Heart right ventricle (tissue), 16 donors: ENCODE measurements at places on chromosomes 13 and 19. TPM values are rescaled to one million over a fixed set of nuclear protein-coding genes. Genes with fewer than 3 reads are reported as not detected.

DNA sequence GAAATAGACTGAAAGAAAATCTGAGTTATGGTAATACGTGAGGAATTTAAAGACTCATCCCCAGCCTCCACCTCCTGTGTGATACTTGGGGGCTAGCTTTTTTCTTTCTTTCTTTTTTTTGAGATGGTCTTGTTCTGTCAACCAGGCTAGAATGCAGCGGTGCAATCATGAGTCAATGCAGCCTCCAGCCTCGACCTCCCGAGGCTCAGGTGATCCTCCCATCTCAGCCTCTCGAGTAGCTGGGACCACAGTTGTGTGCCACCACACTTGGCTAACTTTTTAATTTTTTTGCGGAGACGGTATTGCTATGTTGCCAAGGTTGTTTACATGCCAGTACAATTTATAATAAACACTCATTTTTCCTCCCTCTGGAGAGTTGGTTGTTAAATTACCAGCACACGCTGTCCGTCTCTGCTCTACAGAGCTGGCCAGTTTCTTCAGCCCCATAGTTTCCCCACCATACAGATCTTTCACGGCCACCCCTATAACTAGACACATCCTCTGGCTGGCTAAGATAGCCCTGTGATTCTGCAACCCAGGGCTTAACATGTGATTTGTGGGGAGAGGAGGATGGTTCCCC, 4.8 kb downstream of the TNFSF9 start:
- DNase-seq: no peak

DNA sequence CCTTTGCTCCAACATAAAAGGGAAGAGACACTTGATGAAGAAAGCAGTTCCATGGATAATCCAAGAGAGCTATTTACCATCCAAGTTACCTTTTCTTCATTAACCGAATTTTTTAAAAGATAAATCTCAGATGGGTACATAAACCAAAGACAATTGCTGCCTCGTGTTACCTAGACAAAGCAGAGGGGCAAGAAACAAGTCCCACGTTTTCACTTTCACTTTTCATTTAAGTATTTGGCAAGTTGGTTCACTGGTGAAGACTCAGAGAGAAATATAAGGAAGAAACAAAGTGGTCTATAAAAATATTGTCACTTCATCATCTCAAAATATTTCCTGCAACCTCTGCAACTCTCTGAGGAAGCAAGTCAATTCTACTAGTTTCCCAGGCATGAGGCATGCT, 446.1 kb downstream of the FGF14 start:
- no peak for DNase-seq

DNA sequence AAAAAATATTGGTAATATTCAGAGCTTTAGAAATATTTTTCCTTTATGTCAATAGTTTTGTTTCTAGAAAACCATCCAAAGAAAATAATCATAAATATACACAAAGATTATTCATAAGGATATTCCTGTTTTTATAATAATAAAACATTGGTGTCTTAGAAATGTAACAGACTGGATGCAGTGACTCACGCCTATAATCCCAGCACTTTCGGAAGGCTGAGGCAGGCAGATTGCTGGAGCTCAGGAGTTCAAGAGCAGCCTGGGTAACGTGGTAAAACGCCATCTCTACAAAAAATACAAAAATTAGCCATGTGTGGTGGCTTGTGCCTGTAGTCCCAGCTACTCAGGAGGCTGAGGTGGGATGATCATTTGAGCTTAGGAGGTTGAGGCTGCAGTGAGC, 106.8 kb downstream of the DHRS12 start:
- DNase-seq: no peak

DNA sequence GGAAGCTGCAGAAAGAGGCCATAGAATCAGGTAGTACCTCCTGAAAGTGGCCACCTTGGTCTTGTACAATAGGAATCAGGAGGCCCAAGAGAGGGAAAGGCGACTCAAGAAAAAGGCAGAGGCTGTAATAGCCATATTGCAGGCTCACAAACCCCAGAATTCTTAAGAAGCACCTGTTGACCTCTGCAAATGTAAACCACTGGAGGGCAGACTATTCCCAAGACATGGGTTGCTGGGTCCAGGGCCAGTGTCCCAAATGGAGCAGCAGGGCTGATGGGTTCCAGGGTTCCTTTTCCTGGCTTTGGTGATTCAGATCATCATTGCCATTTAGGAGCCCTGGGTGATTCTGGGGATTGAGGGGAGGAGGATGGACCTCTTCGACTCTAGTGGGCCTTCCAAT, 167.6 kb downstream of the B3GLCT start:
- DNase-seq: no peak

DNA sequence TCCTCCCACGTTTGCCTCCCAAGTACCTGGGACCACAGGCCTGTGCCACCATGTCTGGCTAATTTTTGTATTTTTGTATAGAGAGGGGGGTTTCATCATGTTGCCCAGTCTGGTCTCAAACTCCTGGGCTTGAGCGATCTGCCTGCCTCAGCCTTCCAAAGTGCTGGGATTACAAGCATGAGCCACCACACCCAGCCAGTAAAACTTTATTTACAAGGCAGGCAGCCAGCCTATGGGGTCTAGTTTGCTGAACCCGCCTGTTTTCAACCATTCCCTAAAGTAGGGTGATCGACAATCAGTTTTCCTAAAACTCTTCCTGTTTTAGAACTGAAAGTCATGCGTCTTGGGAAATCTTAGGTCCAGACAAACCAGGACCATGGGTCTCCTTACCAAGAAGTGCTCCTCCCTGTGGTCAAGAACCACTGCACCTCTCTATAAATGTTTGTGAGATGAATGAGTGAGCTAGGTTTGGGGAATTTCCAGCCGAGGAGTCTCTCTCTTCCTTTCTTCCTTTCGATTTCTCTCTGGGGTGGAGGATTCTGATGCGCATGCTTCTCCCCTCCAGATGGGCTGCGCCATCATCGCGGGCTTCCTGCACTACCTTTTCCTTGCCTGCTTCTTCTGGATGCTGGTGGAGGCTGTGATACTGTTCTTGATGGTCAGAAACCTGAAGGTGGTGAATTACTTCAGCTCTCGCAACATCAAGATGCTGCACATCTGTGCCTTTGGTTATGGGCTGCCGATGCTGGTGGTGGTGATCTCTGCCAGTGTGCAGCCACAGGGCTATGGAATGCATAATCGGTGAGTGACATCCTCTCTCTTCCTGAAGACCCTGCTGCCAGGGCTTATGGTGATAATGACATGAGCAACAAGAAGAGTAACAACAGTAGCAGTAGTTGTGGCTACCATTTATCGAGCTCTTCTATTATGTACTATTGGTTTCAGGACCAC, 38.7 kb downstream of the ADGRE1 start:
- DNase-seq: no peak

- DNase-seq: no peak
Observed at GRCh38 chr19:52138278-52138982, 1.3 kb downstream of the ZNF616 start.

DNA sequence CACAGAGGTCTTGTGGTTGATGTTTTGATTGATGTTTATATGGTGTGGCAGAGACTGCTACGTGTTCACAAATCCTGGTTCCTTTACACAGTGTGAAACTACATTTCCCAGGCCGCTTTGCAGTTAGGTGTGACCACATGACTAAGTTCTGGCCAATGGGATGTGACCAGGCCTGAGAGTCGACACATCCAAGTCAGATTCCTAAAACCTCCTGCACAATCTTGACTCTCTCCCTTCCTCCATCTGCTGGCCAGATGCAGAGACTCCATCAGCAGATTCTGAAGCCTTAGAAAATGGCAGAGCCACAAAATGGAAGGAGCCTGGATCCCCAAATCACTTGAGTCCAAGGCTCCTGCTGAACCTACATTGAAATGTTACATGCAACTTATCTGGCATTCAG, 12.6 kb downstream of the CD37 start:
- DNase-seq: no peak

DNA sequence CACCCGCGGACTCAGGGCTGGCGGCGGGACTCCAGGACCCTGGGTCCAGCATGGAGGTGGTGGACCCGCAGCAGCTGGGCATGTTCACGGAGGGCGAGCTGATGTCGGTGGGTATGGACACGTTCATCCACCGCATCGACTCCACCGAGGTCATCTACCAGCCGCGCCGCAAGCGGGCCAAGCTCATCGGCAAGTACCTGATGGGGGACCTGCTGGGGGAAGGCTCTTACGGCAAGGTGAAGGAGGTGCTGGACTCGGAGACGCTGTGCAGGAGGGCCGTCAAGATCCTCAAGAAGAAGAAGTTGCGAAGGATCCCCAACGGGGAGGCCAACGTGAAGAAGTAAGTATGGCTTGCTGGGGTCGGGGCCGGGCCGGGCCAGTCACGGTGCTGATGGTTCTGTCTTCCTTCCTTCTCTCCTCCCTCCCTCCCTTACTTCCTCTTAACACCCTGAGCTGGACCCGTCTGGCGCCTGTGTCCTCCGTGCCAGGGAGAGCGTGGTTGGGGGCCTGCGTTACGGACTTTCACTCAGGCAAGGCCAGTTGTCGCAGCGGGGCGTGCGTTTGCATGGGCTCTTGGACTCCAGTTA, 1.4 kb downstream of the STK11 start:
- no peak for DNase-seq

GRCh38 chr19:54178581-54179261, 5.8 kb upstream of the TMC4 start:
- no peak for DNase-seq

GRCh38 chr19:35458731-35459391, 10.8 kb downstream of the FFAR2 start:
- no peak for DNase-seq

DNA sequence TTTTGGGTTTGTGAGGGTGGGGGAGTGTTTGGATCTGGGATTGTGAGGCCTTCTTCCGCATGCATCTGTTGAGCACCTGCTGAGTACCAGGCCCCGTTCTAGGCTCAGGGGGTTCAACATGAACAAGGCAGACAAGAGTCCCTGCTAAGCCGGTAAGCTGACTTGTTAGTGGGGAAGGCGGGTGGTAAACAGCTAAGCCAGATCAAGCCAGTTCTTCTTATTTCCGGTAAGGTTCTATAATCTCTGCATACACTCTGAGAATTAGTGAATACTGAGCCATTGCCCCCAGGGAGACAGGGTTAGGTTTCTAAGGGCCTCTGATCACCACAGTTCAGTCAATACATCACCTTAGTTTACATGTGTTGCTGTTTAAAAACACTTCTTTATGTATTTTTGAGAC, 9.9 kb upstream of the EHD2 start:
- no peak for DNase-seq

DNA sequence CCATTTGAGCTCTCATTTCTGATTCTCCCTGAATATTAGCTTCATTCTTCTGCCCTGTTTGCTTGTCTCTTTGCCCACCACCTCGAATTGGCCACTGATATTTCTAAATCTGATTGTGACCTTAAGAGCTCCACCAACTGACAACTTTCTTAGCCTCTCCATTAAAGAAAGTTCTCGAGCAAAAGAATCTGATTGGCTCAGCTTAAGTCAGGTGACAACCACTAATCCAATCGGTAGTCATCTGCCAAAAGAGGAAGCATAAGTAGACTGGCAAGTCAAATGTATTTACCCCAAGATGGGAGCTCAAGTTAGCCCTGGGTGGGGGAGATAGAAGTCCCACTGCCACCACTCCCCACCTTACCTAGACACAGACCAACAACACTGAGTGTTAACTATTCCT, 41.5 kb downstream of the NOTCH3 start:
- DNase-seq: no peak

The MRPL54 gene
- 124 TPM for polyA plus RNA-seq

The PBX4 gene
- 0.51 TPM for polyA plus RNA-seq

The ANO8 gene
- 14.6 TPM for polyA plus RNA-seq

The FOXA3 gene
- 0.01 TPM for polyA plus RNA-seq
